ENCODE measurements at places on chromosomes 4 and X.

DNA sequence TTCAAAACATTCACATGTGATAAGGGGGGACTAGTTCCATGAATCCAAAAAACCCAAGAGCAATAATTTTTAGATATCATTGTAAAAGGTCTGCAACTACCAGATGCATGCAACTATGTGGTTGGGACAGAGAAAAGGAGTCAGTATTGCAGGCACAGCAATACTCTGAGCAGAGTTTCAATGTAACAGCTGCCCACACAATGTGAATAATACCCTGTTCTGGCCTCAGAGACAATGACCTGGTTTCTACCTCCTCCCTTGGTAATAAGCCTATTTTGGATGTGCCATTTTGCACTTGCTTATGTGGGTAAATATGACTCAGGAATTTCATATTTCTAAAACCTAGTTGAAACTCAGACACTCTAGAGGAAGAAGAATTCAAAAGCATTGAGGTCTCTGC, 194.8 kb upstream of the RASGEF1B start:
- no peak for DNase-seq

DNA sequence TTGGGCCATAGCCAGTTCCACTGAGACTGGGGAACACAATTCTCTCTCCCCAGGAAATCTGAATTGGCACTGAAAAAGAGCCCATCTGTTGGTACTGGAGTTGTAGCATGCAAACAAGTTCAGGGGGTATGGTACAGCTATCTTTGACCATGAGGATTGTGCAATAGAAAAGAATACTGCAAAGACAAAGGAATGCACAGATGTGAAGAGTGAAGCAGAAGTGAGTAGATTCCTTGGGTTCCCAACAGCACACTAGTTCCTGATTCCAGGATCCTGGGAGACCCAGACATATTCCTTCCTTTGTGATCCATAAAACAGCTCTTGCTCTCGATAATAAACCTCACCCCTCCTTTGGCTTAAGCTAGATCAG, 43.3 kb upstream of the CTAG2 start:
- no peak for DNase-seq

GRCh38 chr4:75844151-75844662, 58.0 kb downstream of the PPEF2 start:
- DNase-seq: no peak

DNA sequence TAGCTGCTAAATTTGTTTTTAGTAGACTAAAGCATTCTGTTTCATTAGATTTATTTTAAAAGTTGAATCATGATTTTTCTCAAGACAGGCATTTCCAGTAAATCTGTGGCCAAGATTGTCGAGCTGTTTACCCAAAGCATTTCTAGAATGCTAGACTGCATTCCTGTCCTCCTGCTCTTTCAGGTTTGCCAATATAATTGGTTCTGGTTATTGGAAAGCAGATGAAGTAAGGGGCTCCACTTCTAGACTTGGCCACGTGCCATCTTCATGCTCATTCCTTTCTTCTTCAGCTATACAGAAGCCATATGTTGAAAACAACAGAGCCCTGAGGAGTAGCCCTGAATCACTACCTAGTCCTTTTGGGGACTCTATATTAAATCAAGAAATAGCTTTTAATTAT, 62.5 kb downstream of the PGRMC2 start:
- no peak for DNase-seq

DNA sequence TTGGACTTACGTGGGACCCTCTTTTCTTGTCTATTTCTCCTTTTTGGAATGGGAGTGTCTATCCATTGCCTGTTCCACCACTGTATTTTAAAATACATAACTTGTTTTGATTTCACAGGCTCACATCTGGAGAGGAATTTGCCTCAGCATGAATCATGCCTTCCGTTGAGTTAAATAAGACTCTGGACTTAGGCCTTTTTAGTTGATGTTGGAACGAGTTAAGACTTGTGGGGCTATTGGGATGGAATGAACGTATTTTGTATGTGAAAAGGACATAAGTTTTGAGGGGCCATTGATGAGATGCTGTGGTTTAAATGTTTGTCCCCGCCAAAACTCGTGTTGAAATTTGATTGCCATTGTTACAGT, 66.2 kb downstream of the BEX3 start:
- DNase-seq: no peak

- no peak for DNase-seq
These were observed 3.6 kb downstream of the NOCT start for GRCh38 chr4:139018971-139019758.

- no peak for DNase-seq
These were observed 156.1 kb downstream of the GPAT3 start for GRCh38 chr4:83692028-83692427.

DNA sequence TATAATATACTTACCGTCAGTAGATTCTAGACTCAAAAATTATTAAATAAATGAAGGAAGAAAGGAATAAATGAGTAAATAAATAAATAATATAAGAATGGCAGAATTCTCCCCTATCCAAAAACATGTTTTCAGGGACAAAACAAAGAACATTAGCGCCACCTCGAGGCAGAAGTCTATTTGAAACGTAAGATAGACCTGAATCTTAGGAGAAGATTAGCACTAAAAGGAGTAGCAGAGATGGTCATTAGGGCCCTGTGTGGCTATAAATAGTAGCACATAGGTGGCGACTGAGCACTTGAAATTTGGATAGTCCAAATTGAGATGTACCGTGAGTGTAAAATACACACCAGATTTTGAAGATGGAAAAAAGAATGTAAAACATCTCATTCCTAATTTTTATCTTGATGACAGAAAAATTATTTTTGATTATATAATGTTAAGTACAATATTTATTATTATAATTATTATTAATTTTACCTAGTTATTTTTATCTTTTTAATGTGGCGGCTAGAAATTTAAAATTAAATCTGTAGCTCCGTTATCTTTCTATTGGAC, 24.3 kb upstream of the SRD5A3 start:
- DNase-seq: peak; percentile 34

DNA sequence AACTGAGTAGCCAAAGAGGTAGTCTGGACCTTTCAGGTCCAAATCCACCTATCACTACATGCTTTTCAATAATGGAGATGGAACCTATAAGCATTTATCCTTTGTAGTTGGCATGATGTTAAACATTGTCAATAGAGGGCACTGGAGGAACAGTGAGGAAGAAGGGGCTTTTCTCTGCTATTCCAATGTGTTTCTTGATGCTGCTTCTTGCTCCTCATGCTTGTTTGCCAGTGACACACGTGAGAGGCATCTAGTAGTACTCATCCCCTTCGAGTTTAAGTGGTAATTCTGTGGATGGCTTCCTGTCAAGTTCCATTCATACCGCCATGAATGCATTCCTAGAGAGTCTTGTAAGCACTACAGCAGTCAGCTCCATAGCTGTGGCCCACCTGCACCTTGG, 84.0 kb downstream of the NAA11 start:
- DNase-seq: no peak

GRCh38 chr4:103307453-103308247, 109.5 kb upstream of the CENPE start:
- DNase-seq: no peak

- DNase-seq: no peak
These were observed 21.9 kb downstream of the ARMCX6 start for GRCh38 chrX:101595739-101596419.

GRCh38 chrX:81367291-81367690, 165.4 kb downstream of the SH3BGRL start:
- no peak for DNase-seq

DNA sequence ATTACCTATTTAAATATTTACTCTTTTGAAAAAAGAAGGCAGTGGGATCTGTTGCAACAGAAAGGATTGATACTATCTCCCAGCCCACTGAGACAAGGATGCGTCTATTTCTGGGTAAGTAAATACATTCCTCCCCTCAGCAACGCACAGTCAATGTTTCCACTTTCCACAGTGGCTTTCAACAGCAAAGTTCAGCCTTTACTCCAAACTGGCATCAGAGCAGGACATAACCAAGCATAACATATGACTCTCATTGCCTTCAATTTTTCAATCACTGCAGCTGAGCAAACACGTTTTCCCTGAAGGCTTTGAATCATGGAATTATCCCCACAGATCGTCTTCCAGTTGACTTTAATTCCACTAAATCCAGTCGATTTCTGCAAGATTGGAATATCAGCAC, 160.3 kb upstream of the FRG1 start:
- no peak for DNase-seq

DNA sequence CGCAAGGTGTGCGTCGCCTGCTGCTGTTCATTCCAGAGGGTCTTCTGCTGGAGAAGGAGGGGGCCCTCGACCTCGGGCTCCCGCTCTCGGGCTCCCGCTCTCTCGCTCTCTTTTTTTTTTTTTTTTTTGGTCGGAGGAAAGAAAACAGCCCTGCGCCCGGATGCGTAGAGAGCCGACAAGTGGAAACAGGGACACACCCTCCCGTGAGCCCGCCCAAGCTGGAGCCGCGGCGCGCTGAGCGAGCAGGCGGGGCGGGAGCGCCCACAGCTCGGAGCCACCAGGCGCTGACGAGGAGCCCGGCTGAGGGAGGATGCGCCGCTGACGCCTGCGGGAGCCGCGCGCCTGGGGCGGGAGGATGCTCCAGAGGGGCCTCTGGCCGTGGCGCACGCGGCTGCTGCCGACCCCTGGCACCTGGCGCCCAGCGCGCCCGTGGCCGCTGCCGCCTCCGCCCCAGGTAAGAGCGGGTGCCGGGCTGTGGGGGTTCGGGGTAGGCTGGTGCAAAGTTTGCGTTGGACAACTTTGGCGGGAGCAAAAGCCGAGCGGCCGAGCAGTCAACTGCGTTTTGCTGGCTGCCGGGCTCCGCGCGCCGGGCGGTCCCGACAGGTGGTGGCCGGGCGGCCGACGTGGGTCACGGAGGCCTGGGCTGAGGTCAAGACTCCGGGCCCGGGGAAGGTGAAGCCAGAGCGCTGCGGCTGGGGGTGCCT, at the start of gene MCUB:
MCUB (plus strand) TSS at position 264 of the 704 bp plus-strand sequence; CDS start at position 356, 92 bp downstream.
- DNase-seq: peak; percentile 78

- no peak for DNase-seq
These were observed 118.8 kb upstream of the ANXA10 start for GRCh38 chr4:167973513-167973912.

GRCh38 chr4:99878604-99879003, 15.6 kb downstream of the LAMTOR3 start:
- no peak for DNase-seq

GRCh38 chrX:48896611-48897011, 957 bp downstream of the TIMM17B start:
- DNase-seq: no peak

GRCh38 chrX:44400588-44400987, 57.1 kb upstream of the EFHC2 start:
- no peak for DNase-seq

DNA sequence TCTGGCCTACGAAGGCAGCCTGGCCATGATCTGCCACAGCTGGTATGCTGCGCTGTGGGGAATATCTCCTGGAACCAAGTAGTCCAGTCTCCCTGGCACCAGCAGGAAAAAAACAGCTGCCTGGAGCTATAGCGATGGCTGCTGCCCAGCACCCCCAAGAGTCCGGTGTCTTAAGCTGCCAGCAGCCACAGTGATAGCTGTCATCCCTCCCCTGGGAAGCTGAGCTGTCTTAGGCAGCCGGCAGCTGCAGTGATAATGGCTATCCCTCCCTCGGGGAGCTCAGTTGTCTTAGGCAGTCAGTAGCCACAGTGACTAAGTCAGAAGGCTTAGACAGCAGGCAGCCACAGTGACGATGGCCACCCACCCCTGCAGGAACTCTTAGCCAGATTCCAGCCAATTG, 205.1 kb downstream of the STPG2 start:
- DNase-seq: no peak

DNA sequence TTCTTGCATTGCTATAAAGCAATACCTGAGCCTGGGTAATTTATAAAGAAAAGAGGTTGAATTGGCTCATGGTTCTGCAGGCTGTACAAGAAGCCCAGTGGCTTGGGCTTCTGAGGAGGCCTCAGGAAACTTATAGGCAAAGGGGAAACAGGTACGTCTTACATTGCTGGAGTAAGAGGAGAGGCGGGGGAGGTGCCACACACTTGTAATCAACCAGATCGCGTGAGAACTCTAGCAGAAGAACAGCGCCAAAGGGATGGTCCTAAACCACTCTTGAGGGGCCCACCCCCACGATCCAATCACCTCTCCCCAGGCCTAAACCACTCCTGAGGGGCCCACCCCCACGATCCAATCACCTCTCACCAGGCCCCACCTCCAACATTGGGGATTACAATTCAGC, 50.6 kb upstream of the SHOX start:
- no peak for DNase-seq

DNA sequence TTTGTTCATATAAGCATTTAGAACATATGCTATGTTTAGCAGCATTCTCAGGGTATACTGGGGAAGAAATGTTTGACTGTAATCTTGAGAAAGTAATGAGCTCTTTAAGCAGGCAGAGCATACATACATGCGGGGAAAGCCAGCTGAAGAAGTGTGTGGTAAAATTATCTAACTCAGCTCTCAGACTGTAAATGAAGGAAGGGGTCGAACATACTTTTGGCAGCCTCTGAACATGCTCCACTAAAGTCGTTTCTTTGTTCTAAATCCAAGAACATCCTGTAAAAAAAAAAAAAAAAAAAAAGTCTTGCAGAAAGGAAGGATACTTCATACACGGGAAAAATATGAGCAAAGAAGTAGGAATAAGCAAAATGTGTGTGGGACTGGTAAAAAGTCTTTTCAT, 224.8 kb downstream of the GRID2 start:
- no peak for DNase-seq

- no peak for DNase-seq
These were observed 75.5 kb downstream of the GALNT7 start for GRCh38 chr4:173243917-173244658.

- DNase-seq: no peak
These were observed 307.0 kb upstream of the HS3ST1 start for GRCh38 chr4:11735651-11736050.

- no peak for DNase-seq
These were observed 487.7 kb upstream of the INTU start for GRCh38 chr4:127145006-127145540.

DNA sequence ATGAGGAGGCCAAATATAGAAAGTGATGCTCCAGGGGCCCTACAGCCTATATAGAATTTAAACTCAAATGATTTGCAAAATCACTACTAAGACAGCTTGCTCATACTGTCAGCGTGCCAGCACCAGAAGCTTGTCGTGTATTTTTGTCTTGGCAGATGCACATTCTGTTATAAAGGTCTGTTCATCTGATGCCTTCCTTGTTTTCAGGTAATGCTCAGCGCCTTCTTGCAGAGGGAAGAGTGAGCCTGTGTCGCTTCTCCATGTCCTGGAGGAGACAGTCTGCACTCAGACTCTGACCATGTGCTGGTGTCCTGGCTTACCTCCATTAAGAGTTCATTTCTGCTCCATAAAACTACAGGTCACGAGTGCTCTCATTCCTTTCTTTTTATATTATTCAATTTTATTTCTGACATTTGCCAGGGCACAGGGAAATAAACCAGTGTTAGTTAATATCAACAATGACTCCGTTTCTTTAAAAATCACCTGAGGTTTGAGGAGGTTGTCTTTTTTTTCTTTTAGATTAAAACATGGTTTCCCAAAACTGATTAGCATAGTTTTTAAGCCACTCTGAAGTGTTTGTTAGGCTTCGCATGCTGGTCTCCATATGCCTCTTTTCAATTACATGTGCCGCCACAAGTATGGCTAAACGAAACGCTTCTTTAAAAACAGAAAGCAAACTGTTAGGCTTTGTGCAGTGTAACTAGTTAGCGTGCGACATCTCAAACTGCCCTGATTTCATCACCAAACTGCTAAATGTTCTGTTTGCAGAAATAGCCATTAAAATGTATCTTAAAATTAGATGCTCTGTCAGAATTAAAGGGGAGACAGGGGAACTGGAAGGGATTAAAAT, 215.2 kb upstream of the GK2 start:
- no peak for DNase-seq
